ENCODE measurements at places on chromosomes 7 and 10. TPM values are rescaled to one million over a fixed set of nuclear protein-coding genes. Genes with fewer than 3 reads are reported as not detected.

GRCh38 chr7:154794147-154794780, 208.7 kb downstream of the PAXIP1 start:
- DNase-seq, result peak; percentile 25

- DNase-seq, result no peak
Measured at GRCh38 chr7:128914566-128915151, 4.2 kb upstream of the KCP start.

The PIK3AP1 gene
- total RNA-seq, result 4.5 TPM

The FGFBP3 gene
- 0.05 TPM for total RNA-seq

The METTL27 gene
- total RNA-seq, result 1.9 TPM

DNA sequence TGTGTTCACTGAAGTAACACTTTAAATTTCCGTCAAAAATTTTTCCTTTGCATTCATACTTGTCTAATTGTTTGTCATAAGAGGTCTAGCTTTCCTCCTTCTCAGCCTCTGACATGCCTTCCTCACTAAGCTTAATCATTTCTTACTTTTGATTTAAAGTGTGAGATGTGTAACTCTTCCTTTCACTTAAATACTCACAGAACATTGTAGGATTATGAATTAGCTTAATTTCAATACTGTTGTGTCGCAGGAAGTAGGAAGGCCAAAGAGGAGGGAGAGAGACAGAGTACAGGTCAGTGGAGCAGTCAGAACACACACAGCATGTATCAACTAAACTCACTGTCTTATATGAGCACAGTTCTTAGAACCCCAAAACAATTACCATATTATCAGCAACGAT, 99.0 kb downstream of the SRPK2 start:
- DNase-seq, result no peak

GRCh38 chr10:77936697-77937567, 10.4 kb upstream of the DLG5 start:
- DNase-seq, result no peak

DNA sequence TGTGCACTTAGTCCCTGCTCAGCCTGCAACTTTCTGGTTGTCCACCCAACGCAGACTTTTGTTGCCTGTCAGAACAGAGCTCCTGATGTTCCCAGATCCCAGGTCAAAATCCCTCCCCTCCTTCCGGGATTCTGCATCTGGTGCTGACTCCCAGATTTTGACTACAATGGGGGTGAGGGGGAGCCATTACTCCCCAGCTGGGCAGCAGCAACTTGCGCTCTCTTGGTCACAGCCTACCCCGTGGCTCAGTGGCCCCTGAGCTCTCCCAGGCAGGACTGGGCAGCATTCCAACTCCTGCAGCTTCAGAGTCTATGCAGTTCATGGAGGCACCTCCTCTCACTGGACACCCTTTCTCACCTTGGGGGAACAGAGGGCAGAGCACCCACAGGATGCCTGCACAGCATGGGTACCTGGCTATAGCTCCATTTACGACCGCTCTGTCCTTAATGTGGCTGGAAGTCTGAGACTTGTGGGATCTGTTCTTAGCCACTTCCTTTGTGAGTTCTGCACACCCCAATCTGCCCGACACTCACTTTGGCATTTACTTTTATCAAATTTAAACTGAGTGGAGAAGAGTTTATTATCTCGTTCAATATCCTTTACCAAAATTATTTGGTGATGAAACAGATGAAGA, 545.5 kb upstream of the MGMT start:
- no peak for DNase-seq

GRCh38 chr7:2880874-2881533, 36.9 kb upstream of the GNA12 start:
- no peak for DNase-seq

- DNase-seq, result no peak
Measured at GRCh38 chr10:43707770-43708169, 59.1 kb upstream of the ZNF32 start.

The SFRP5 gene
- not detected for total RNA-seq

- DNase-seq, result no peak
Measured at GRCh38 chr10:79927111-79927828, 21.6 kb downstream of the SFTPD start.

The SFRP4 gene
- 0.27 TPM for total RNA-seq

DNA sequence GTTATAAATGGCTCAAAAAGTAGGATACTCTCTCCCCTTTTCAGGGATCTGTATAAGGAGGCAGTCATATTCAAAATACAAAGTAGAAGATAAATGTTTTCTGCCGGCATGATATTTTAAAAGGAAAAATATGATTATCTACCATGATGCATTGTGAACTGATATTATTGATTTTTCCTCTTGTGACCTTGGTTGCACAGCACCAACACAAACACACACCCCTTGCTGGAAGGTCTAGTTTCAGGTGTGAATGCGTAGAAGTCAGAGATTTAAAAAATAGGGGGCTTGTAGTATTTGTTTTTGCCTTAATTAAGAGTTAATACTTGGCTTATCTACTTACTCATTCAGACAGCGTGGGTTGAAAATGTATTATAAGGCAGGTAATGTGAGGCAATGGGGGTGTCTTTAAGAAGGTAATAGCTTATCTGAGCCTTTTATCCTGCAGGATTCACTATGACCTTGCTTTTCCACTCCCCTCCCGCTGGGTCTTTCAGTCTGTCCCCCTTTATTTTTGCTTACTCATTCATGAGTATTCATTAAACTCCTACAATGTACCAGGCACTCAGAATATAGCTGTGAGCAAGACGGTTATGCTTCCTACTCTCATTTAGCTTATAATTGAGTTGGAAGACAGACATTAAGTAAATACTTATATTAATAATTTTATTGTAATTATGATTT, 390.6 kb downstream of the SDK1 start:
- DNase-seq, result no peak

The CYP2C19 gene
- not detected for total RNA-seq

The OR13A1 gene
- 0.15 TPM for total RNA-seq

The FAM131B gene
- 0.79 TPM for total RNA-seq

The FAM53B gene
- total RNA-seq, result 16.7 TPM

- peak; percentile 5 for DNase-seq
Measured at GRCh38 chr10:11242443-11243387, 225.0 kb downstream of the CELF2 start.

The CNPY1 gene
- total RNA-seq, result not detected

The FEZF1 gene
- total RNA-seq, result not detected

DNA sequence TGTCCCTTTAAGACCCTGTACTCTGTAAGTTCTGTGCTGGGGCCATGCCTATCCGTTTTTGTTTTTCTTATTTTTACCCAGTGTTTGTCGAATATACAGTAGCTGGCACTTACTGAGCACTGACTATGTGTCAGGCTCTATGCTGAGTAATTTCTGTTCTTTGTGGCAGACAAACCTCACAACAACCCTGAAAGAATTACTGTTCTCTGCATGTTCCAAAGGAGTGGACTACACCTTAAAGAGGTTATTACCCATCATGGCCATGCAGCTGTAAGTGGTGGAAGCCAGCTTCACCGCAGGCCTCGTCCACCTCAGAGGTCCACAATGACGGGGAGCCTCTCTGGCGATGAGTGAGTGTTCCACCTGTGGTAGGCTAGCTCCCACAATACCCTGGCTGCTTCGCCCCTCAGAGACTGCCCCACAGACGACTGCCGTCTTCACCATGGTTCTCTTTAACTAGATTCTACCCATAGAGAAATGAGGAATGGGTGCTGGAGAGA, 30.1 kb upstream of the RBM20 start:
- no peak for DNase-seq

GRCh38 chr7:101106386-101106785, 20.5 kb upstream of the SERPINE1 start:
- no peak for DNase-seq

The TCTN3 gene
- 46.7 TPM for total RNA-seq

DNA sequence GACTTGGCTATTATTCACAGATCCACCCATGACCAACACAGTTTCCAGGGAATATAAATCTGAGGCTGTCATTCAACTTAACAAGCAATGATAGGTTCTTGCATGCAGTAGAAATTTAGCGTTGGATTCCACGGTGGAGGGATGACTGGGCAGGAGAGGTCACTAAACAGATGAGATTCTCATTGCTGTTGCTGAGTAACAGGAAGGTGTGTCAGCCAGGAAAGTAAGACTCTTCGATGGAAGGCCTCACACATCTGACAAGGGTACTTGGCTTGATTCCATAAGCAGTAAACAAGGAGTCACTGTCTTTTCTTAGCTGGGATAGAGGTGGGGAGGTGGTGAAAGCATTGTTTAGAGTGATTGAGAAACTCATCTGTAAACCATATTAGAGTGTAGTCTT, 1152.0 kb downstream of the SORCS3 start:
- peak; percentile 28 for DNase-seq

GRCh38 chr7:1526271-1526754, 4.2 kb upstream of the MAFK start:
- no peak for DNase-seq

GRCh38 chr7:141042222-141043193, 27.8 kb upstream of the MRPS33 start:
- peak; percentile 48 for DNase-seq

The ENTPD1 gene
- total RNA-seq, result 0.02 TPM

DNA sequence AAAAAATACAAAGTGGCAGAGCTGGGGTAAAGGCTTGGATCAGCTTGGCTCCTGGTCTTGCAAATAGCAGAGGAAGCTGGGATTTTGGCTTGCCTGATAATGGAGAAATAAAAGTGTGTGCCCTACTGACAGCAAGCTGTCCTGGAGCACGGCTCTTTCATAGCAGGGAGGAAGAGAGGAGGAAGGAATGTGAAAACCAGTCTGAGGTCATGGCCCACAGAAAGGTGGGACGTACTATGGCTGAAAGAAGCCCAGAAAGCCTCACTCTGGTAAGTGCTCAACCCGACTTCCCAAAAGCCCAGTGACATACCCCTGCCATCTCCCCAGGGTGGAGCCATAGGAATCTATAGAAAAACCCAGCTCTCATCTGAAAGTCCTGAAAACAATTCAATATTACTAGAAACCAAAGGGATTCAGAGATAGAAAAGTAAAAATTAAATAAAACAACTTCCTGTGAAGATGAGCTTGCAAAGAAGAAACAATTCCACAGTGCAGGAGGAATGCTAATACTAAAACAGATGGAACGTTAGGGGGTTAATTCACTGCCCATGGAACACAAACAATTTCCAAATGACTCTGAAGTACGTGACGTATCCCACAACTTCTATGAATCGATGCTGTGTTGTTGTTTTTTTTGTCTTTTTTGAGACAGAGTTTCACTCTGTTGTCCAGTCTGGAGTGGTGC, 246.7 kb upstream of the PTN start:
- peak; percentile 23 for DNase-seq

DNA sequence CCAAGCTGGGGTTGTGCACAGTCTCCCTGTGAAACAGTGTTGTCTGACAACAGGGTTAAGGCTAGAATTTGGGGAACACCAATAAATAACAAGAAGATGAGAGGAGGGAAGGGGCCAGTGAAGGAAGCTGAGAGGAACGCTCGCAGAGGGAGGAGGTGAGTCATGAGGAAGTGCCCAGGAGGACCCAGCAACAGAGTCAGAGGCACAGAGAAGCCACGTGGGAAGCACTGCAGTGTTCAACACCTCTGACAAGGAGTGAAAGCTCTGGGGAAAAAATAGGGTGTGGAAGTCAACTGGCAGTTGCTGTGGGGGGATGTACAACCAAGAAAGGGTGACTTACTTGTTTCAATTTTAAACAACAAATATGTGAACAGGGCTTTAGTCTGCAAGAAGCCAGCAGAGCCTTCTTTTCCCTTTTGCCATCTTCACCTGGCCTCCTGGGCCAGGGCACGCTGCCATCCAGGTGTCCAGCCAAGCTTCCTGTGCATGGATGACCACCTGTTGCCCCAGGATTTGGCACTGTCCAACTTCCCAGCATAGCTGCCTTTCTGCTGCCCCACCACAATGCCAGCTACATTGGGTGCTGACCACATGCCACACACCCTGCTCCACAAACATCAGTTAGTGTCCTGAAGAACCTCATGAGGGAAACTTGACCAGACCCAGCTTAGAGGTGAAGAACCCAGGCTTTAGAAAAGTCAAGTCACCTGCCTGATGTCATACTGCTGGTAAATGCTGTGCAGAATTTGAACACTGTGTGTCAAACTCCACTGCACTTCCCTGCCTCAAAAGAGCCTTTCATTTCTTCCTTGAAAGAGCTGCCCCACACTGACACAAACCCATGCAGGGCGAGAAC, 69.6 kb downstream of the ATXN7L1 start:
- peak; percentile 81 for DNase-seq

The COL28A1 gene
- total RNA-seq, result not detected

- DNase-seq, result no peak
Measured at GRCh38 chr7:134362587-134363483, 46.1 kb upstream of the SLC35B4 start.

DNA sequence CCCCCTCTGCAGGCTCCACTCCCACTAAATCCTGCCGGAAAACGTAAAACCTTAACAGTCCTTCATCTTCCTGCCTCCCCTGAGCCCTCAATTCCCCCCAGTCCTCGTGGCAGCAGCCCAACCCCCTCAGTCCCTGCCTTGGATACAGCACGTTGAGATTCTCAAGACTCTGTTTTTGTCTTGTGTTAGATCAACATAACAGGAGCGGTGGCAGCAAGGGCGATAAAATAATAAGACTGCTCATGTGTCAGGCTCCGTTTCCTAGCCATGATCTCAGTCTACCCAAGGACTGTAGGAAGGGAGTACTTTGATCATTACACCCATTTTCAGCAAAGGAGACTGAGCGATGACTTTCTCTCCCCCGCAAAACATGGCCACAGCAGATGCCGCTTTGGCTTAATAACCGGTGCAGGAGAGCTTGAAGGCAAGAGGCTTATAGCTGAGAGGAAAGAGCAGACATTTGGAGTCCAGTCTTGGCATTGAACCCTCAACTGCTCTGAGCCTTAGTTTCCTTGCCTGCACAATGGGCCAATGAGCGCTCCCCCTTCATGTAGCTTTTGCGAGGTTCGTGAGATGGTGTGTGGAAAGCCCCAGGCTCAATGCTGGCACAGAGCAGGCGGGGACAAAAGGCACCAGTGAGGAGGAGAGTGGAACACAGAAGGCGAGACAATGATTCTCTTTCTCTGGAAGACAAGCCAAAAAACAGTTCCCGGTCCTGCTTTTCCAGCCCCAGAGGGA, 42.1 kb upstream of the PCBD1 start:
- no peak for DNase-seq

- peak; percentile 28 for DNase-seq
Measured at GRCh38 chr10:73167458-73167782, 388 bp downstream of the ECD start.

The KLF14 gene
- not detected for total RNA-seq

- no peak for DNase-seq
Measured at GRCh38 chr7:8435095-8435494, 1.7 kb downstream of the NXPH1 start.

- peak; percentile 98 for DNase-seq
Measured at GRCh38 chr7:92809760-92810573, 26.4 kb downstream of the CDK6 start.

DNA sequence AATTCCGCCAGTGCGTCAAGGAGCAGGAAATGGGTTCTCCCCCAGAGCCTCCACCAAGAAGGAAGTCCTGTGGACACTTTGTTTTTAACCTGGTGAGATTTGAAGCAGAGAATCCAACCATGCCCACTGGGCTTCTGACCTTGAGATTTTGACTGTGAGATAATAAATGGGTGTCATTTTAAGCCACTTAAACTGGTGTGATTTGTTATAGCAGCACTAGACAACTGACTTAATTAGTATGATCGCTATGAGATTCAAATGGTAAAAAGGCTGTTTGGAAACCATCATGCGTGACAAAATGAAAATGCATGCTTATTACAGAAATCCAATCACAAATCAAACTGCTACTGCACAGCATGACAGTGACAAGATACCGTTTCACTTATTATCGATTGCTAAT, 98.0 kb downstream of the ADAM12 start:
- no peak for DNase-seq
